ENCODE measurements at places on chromosomes 1 and 21. TPM values are rescaled to one million over a fixed set of nuclear protein-coding genes. Genes with fewer than 3 reads are reported as not detected.

GRCh38 chr21:29289317-29289716, 9.4 kb upstream of the BACH1 start:
- DNase-seq = no peak

SGIP1 gene
- total RNA-seq = 0.30 TPM

- no peak for DNase-seq
Measured at GRCh38 chr1:44262816-44263567, 49.7 kb downstream of the DMAP1 start.

DNA sequence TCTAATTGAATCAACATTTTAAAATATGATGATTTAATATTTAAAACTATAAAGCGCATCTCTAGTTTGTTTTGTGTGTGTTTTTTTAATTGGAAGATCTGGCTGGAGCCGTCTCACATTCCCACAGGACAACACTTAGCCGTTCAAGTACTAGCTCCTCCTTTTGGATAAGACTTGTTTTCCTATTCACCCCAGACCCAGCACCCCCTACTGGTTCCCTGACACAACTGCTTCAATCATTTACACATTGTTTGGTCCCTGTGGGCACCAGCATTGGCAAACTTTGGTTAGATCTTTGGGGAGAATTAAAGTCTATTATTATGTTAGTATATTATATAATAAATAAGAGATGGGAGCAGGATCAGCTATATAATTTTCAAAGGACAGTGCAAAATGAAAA, 34.5 kb downstream of the TYW3 start:
- DNase-seq = no peak

DNAJC6 gene
- 0.25 TPM for total RNA-seq

- no peak for DNase-seq
Measured at GRCh38 chr1:55831759-55832158, 616.6 kb upstream of the USP24 start.

C1orf141 gene
- not detected for total RNA-seq

JAM2 gene
- total RNA-seq = 1.8 TPM

GRCh38 chr1:111706921-111707320, 32.3 kb downstream of the INKA2 start:
- DNase-seq = no peak

Measured in left lobe of liver (tissue), 2 donors.